ENCODE measurements at places on chromosomes 3 and 15. TPM values are rescaled to one million over a fixed set of nuclear protein-coding genes. Genes with fewer than 3 reads are reported as not detected.

Gene GTF2E1
- 11.9 TPM for total RNA-seq

Gene KNG1
- total RNA-seq: not detected

Gene ITIH1
- not detected for total RNA-seq

Gene KBTBD8
- total RNA-seq: 3.1 TPM

Gene LMAN1L
- total RNA-seq: 0.30 TPM

Gene ADGRG7
- not detected for total RNA-seq

GRCh38 chr3:14772533-14773138 is 46.1 kb upstream of the FGD5 start:
- no peaks in the 10 kb centered on the region for H3K36me3 ChIP-seq
- H3K27me3 ChIP-seq: no peaks in the 10 kb centered on the region
- no peak overlapping the region for H3K4me3 ChIP-seq
- H3K4me1 ChIP-seq: no peaks in the 10 kb centered on the region
- no peak overlapping the region for H3K27ac ChIP-seq
- DNase-seq: no peak

- no peak overlapping the region for H3K4me3 ChIP-seq
- H3K27me3 ChIP-seq: no peaks in the 10 kb centered on the region
- H3K27ac ChIP-seq: no peak overlapping the region
- DNase-seq: no peak
- H3K4me1 ChIP-seq: peaks cover 1% of the 10 kb centered on the region
- no peaks in the 10 kb centered on the region for H3K36me3 ChIP-seq
These were observed 17.2 kb downstream of the SEC22A start for GRCh38 chr3:123218990-123219389.

- no peak overlapping the region for H3K27ac ChIP-seq
- H3K4me3 ChIP-seq: no peak overlapping the region
These were observed 394.1 kb downstream of the PTPRG start for GRCh38 chr3:61955483-61955882.

GRCh38 chr3:64417816-64418215 is 192.6 kb upstream of the PRICKLE2 start:
- H3K36me3 ChIP-seq: no peaks in the 10 kb centered on the region
- H3K4me1 ChIP-seq: no peaks in the 10 kb centered on the region
- no peak overlapping the region for H3K4me3 ChIP-seq
- no peak overlapping the region for H3K27ac ChIP-seq
- peaks cover 2% of the 10 kb centered on the region for H3K27me3 ChIP-seq

DNA sequence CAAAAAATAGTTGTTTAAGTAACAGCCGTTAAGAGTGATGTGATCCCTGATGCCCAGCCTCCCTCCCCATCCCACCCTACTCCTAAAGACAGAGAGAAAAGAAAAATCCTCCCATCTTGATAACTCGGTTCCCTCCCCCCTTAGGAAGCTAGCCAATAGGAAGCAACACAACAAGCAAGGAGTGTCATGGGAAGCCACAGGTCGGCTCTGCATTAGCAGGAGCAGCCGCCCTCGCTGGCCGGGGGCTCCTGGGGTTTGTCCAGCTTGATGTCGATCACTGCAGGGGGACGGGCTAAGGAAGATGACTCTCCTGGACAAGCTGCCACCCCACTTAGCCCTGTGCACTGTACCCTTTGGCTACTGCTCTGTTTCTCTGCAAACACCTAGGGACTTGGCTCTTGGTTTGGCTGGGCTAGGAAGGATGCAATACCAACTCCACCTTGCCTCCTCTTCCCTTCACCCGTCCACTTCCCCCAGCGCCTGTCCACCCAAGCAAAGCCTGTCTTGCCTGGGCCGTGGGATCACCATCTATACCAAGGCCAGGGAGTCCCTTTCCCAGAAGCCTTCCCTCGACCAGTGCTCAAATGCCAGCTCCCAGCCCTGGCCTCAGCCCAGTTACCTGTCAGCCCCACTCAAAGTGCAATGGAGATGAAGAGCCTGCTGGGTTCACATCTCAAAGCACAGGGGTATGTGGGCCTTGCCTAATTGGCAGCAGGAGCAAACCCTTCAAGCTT is 23.1 kb downstream of the SRPRB start:
- no peaks in the 10 kb centered on the region for H3K27me3 ChIP-seq
- no peaks in the 10 kb centered on the region for H3K36me3 ChIP-seq
- no peak overlapping the region for H3K27ac ChIP-seq
- no peaks in the 10 kb centered on the region for H3K4me1 ChIP-seq
- H3K4me3 ChIP-seq: no peak overlapping the region
- DNase-seq: no peak

DNA sequence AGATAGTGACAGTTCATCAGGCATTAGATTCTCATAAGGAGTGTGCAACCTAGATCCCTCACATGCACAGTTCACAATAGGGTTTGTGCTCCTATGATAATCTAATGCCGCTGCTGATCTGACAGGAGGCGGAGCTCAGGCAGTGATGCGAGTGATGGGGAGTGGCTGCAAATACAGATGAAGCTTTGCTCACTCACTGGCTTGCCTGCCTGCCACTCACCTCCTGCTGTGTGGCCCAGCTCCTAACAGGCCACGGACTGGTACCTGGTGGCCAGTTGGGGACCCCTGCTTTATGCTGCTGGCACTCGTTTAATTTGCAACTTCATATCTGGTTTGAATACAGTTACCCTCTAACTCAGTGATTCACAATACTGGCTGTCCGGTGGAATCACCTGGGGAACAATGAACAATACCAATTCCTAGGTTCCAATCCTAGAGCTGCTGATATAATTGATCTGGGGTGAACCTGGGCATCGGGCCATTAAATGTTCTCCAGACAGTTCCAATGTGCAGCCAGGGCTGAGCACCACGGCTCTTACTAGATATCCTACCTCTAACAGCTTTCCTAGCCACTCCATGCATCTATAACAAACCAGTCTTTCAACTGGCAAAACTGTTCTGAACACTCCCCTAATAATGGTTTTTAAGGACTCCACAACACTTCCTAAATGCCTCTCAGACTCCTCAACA is 131.4 kb downstream of the ATP1B3 start:
- H3K36me3 ChIP-seq: no peaks in the 10 kb centered on the region
- no peaks in the 10 kb centered on the region for H3K27me3 ChIP-seq
- no peak for DNase-seq

DNA sequence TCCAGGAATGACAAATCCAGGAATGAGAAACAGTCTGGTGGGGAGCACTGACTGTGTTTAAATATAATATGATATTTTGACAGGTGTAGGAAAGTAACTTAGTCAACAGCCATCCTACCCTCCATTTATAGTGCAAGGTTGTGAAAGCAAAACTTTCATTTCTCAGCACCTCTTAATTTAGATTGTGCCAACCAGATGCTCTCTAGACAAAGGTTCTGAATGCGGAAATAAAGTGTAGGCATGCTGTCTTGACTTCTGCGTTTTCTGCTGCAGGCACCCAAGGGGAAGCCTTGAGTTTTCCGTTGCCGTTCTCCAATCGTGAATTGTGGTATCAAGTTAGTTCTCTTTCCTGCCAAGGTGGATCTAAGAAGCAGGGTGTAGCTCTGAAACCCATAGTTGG is 261.9 kb upstream of the SUCLG2 start:
- no peaks in the 10 kb centered on the region for H3K27me3 ChIP-seq
- H3K36me3 ChIP-seq: no peaks in the 10 kb centered on the region
- no peak for DNase-seq
- no peak overlapping the region for H3K4me3 ChIP-seq

DNA sequence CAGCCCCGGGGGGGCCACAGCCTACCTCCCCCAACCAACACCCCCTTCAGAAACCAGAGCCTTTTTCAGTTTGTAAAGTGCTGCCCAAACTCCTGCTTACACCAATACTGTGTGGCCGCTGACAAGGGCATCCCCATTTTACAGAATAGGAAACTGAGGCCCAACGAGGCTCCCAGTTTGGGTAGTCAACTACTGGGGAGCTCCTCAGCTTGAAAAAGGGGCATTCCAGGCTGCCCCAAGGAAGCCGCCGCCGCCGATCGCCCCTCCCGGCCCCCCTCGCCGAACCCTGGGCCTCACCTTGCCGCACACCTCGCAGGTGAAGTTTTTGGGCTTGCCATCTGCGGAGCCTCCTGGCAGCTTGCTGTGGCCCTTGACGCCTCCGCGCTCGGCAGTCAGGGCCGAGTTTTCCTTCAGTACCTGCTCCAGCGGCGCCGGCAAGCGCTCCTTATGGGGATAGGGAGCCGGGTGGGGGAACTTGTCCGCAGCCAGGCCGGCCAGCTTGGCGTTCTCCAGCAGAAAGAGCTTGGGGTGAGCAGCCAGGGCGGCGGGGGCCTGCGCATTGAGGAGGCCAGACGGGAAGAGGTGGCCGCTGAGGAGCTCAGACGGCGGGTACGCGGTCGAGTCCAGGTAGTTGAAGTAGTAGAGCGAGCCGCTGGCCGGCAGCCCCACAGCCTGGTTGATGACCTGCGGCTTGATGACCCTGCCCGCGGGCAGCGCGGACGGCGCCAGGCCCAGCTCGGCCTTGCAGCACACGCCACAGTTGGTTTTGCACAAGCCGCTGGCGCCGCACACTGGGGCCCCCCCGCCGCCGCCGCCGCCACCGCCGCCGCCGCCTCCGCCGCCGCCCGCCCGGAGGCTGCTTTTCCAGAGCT is 1.4 kb downstream of the FEZF2 start:
- no peaks in the 10 kb centered on the region for H3K4me1 ChIP-seq
- no peaks in the 10 kb centered on the region for H3K36me3 ChIP-seq
- no peak for DNase-seq
- no peak overlapping the region for H3K27ac ChIP-seq
- H3K4me3 ChIP-seq: no peak overlapping the region

- peaks cover 6% of the 10 kb centered on the region for H3K4me1 ChIP-seq
- H3K27me3 ChIP-seq: no peaks in the 10 kb centered on the region
- H3K4me3 ChIP-seq: no peak overlapping the region
- H3K36me3 ChIP-seq: no peaks in the 10 kb centered on the region
These were observed 288.5 kb downstream of the LPP start for GRCh38 chr3:188442430-188442829.

- H3K27ac ChIP-seq: no peak overlapping the region
- H3K4me1 ChIP-seq: no peaks in the 10 kb centered on the region
- H3K27me3 ChIP-seq: no peaks in the 10 kb centered on the region
- no peak overlapping the region for H3K4me3 ChIP-seq
- no peaks in the 10 kb centered on the region for H3K36me3 ChIP-seq
- no peak for DNase-seq
These were observed 9.8 kb downstream of the PLEKHO2 start for GRCh38 chr15:64851503-64851840.

Data from aorta (tissue), 5 donors.